Naive thymus-derived CD4-positive, alpha-beta T cell (primary cell): ENCODE measurements at places on chromosomes 1 and 21.

- H3K27ac ChIP-seq: no peak overlapping the region
- H3K4me1 ChIP-seq: no peaks in the 10 kb centered on the region
- no peaks in the 10 kb centered on the region for H3K36me3 ChIP-seq
- no peaks in the 10 kb centered on the region for H3K27me3 ChIP-seq
Measured at GRCh38 chr1:57894315-57894714, 470.5 kb upstream of the DAB1 start.

- no peak overlapping the region for H3K4me3 ChIP-seq
- H3K27me3 ChIP-seq: no peaks in the 10 kb centered on the region
- DNase-seq: no peak
- H3K4me1 ChIP-seq: peaks cover 22% of the 10 kb centered on the region
- no peaks in the 10 kb centered on the region for H3K36me3 ChIP-seq
Measured at GRCh38 chr1:174013864-174014418, 8.2 kb downstream of the RC3H1 start.

DNA sequence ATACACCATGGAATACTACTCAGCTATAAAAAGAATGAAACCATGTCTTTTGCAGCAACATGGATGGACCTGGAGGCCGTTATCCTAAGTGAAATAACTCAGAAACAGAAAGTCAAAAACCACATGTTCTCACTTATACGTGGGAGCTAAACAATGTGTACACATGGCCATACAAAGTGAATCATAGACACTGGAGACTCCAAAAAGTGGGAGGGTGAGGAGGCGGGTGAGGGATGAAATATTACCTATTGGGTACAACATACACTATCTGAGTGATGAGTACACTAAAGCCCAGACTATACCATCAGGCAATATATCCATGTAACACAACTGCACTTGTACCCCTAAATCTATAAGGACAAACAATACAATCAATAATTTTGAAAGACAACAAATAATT lies 39.5 kb upstream of the FAM20B start:
- H3K4me1 ChIP-seq: no peaks in the 10 kb centered on the region
- H3K27ac ChIP-seq: no peak overlapping the region
- H3K4me3 ChIP-seq: no peak overlapping the region
- H3K36me3 ChIP-seq: no peaks in the 10 kb centered on the region

DNA sequence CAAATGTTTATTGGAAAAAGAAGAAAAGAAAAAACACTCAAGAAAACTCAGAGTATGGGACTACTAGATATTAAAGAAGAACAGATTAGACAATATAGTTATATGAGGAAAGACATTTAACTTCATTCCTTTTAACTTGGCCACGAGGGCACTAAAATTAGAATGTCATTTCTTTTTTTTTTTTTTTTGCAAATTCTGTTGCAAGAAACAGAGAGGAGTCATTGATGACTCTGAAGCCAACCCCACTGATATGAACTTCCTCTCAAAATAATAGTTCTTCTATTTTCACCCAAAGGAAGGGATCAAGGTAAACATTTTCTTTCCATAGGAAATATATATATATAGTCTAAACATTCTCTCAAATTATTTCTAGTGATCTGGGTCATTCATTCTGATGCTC lies 24.6 kb upstream of the PEX19 start:
- no peak overlapping the region for H3K4me3 ChIP-seq
- no peak for DNase-seq
- H3K27ac ChIP-seq: no peak overlapping the region
- no peaks in the 10 kb centered on the region for H3K4me1 ChIP-seq
- H3K36me3 ChIP-seq: peaks cover 88% of the 10 kb centered on the region
- H3K27me3 ChIP-seq: no peaks in the 10 kb centered on the region

DNA sequence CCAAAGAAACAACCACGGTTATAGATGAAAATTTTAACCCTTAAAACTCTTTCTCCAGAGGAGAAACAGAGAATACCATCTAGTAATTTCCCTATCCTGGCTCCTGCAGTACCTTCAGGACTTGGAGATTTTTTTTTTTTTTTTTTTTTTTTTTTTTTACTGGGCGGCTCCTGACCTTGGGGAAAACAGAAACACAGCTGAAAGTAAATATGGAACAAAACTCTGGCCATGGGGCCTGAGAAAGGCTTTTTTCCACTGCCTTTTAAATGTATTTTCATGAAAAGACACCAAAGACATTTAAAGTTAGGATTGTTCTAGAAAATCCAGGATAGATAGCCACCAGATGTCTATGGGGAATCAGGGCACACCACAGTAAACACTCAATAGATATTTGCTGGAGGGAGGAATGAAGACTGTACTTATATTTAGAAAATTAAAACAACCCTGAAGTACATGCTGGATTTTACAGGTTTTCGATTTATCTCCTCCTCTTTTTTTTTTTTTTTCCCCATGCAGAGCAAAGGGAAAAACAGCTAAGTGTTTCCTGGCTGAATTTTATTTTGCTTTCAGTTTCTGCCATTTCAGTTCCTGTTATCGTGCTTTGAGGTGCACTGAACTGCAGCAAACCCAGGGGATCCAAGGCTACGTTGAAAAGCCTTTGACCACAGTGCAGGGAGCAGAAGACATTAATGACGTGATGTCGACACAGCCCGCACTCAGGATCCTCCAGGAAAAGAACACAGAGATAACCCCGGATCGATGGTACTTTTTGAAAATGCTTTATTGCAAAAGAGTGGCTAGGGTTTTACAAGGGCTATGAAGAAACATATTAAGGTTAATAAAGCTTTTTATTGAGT lies 35.7 kb upstream of the CNN3 start:
- H3K4me1 ChIP-seq: peaks cover 18% of the 10 kb centered on the region
- peak overlapping the region; percentile 53 for H3K4me3 ChIP-seq
- H3K27ac ChIP-seq: peak overlapping the region; percentile 68
- peak; percentile 21 for DNase-seq

DNA sequence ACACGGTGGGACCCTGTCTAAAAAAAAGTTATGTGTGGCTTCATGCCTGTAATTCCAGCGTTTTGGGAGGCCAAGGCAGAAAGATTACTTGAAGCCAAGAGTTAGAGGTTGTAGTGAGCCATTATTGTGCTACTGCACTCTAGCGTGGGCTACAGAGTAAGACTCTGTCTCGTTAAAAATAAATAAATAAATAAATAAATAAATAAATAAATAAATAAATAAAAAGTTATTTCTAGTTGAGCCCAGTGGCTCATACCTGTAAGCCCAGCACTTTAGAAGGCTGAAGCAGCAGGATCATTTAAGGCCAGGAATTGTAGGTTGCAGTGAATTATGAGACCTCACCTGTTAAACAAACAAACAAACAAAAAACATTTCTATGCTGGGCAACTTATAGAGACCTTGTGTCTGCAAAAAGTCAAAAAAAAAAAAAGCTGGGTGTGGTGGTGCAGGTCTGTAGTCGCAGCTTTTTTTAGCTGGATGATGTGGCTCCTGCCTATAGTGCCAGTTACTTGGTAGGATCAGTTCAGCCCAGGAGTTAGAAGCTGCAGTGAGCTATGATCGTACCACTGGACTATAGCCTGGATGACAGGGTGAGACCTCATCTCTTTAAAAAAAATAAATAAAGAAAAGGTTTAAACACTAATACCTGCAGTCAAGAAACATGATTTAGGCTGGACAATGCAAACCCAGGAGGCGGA lies 25.6 kb downstream of the GON4L start:
- no peak for DNase-seq
- no peaks in the 10 kb centered on the region for H3K27me3 ChIP-seq

DNA sequence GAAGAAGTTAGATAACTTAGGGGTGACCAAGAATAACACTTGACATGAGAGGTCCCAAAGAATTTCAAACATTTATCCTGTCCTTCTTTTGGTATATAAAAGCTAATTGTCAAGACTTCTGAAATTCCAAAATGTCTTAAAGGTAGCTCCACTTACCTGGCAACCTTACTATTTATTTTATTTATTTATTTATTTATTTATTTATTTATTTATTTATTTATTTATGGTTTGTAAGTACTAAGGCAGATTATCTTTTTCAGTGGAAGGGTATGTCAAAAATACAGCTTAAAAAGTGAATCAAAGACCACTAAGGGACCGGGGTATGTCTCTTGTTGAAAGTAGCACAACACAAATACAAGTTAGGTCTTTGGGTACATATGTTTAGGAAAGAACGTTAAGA lies 620.8 kb upstream of the B3GALT2 start:
- no peaks in the 10 kb centered on the region for H3K4me1 ChIP-seq
- no peaks in the 10 kb centered on the region for H3K27me3 ChIP-seq
- no peaks in the 10 kb centered on the region for H3K36me3 ChIP-seq

- H3K36me3 ChIP-seq: no peaks in the 10 kb centered on the region
- H3K4me1 ChIP-seq: no peaks in the 10 kb centered on the region
- no peak for DNase-seq
- H3K4me3 ChIP-seq: no peak overlapping the region
- H3K27ac ChIP-seq: no peak overlapping the region
- no peaks in the 10 kb centered on the region for H3K27me3 ChIP-seq
Measured at GRCh38 chr1:94719926-94720793, 100.0 kb upstream of the SLC44A3 start.
